CD4-positive, alpha-beta T cell treated with Interleukin-10 for 1 hour (primary cell): ENCODE measurements at places on chromosomes 12 and 14.

GRCh38 chr12:22283006-22283506 is 51.5 kb downstream of the ST8SIA1 start:
- DNase-seq: no peak

DNA sequence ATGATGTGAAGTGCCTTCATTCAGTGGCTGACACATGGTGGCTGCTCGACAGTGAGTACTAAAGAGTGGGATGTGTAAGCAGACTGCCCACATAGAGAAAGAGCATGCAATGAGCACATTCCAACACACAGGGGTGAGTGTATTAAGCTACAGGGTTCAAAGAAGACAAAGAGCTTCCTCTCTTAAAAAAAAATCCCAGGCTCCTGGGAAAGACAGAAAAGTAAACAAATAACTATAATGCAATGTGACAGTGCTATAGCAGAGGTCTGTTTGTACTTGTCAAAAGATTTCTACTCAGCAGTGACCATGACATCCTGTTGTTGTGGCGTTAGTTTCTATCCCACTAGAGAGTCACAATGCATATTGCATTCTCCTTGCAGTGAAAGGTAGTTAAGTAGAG is 12.4 kb upstream of the PCNX1 start:
- DNase-seq: no peak

- no peak for DNase-seq
These were observed 168.2 kb downstream of the ZFP36L1 start for GRCh38 chr14:68624541-68625220.

DNA sequence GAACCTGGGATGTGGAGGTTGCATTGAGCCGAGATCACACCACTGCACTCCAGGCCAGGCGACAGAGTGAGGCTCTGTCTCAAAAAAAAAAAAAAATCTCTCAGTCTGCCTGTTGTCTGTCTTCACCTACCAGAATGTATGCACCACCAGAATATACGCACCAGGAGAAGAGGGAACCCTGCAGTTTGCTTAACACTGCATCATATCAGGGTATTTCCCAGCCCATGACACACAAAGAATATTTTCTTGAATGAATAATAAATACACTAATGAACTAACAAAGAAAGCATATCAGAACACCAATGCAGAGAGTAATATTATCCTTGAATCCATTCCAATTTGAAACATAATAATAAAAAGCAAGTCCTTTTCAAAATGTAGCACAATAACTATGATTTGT is 44.2 kb upstream of the FOXN3 start:
- DNase-seq: no peak

DNA sequence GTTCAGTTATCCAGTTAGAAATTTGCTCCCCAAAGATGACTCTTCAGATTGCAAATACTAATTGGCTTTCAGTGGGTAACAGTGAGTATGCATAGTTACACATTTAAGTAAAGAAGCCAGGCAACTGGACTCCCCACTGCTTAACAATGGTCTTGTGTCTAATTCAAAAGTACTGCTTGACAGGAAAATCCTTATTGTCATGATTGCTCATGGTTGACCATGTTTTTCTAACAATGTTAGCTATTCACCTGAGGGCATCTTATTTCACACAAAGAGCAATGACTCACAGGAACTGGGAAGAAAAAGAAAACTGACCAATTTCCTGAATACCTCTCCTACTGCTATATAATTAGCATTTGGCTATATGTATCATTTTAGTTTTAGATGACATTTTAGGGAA is 33.7 kb upstream of the ALG10B start:
- no peak for DNase-seq

DNA sequence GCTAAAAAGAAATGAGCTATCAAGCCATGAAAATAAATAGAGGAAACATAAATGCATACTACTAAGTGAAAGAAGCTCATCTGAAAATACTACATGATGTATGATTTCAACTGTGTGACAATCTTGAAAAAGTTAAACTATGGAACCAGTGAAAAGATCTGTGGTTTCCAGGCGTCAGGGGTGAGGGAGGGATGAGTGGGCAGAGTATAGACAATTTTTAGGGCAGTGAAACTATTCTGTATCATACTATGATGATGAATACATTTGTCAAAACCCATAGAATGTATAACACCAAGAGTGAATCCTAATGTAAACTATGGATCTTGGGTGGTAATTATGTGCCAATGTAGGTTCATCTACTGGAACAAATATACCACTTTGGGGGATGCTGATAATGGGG is 21.3 kb downstream of the SPX start:
- DNase-seq: no peak

GRCh38 chr12:40616383-40616915 is 75.8 kb upstream of the CNTN1 start:
- DNase-seq: no peak

DNA sequence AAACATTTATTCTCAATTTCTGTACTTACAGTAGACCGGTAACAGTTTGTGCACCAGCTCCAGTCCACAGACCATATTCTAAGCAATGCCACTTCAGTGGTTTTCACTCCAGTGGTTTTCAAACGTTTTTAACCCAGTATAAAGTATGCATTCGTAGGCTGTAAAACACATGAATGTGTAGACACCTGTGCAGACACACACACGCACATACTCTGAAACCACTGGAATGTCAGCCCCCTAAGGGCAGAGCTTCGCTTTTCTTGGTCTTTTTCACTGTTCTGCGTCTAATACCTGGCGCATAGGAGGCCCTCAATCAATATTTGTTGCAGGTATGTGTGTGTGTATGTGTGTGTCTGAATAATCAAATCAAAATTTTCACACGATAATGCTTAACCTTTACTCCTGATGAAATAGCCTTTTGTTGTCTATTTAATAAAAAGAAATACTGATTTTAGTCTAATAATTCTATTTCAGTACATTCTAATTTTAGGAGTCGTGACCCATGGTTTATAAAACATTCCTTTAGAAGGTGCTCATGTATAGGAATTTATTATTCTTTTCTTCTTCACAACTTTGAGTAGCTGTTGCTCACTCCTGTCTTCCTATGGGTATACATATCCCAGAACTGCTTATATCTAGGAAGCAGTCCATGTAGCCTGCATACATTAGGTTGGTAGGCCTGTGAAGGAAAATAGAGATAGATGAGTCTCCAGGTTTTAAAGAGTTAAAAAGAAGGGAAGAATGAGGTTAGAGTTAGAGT is 73.6 kb upstream of the REP15 start:
- DNase-seq: no peak

GRCh38 chr12:26746121-26746714 is 86.8 kb downstream of the ITPR2 start:
- DNase-seq: no peak

DNA sequence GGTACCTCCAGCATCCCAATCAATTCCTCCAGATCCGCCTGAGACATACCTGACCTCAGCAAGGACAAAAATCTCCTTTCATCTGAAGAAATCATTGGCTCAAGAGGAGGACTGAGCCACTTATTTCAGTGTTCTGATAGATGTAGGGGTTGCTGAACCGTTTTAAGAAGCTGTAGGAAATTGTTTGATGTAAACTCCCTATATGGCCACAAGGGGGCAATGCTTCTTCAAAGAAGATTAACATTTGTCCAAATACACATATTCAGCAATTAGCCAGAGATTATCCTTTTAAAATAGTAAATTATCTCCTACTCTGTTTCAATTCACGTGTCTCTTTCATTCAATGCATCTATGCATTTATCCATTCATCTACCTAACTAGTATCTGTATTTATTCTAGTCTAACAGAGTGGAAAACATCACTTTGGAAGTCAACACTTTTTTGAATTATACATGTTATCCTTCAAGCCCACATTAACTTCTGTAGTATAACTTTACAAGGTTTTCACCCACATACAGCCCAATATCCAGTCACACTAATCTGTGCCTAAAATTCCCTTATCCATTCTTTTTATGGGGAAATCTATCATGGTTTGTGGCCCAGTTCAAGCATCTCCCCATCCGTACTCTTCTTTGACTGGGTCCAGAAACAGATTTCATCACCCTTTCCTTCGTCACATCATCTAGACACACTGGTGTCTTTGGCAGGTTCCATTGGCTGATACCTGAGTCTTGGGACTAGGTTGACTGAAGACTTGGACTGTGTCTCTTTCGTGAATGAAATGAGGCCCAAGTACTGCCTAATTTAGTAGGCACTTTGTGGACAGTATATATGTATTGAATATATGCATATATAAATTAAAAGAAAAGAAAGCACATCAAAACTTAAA is 411.0 kb upstream of the OR4E1 start:
- peak; percentile 63 for DNase-seq

DNA sequence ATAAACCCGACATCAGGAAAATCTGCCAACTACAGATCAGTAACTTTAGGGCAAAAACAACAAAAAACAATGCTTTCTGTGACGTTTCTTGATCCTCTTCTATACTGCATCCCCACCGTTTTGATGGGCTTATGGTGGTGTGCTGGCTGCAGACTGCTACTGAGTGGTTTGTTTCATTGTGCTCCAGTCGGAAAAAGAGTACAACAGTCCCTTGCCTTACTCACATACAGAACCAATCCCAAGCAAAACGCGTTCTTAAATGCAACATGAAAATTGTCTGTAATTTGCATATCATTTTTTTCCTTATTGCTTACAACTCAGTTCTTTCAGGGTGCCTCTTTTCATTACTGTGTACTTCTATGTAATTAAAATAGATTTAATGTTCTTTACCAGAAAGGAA is 2.3 kb downstream of the ETV6 start:
- peak; percentile 14 for DNase-seq

DNA sequence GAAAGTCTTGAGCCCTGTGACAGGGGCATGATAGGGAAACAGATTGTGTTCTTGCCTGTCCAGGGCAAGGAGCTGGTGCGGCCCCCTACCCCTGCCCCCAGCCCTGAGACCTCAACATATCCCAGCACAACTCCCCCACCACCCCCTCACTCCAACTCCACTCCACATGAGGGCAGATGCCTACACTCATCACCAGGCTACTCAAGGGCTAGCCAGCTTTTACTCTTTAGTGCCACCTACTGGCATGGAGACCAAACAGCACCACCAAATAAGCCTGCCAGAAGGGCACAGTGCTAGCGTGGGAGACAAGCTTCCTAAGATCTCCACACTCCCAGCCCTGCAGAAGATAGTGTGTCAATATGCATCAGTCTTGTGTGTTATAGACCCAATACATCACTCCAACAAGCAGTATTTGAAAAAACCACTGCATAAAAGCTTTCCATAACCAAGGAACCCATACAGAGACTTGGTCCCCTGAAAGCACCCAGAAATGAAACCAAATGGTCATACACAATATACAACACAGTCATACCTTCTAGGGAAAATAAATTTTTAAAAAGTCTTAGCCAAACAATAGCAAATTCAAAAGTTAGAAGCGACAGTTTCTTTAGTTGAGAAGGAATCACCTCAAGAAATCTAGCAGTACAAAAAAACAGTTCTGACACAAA is 154.4 kb downstream of the KCNK10 start:
- DNase-seq: peak; percentile 75

DNA sequence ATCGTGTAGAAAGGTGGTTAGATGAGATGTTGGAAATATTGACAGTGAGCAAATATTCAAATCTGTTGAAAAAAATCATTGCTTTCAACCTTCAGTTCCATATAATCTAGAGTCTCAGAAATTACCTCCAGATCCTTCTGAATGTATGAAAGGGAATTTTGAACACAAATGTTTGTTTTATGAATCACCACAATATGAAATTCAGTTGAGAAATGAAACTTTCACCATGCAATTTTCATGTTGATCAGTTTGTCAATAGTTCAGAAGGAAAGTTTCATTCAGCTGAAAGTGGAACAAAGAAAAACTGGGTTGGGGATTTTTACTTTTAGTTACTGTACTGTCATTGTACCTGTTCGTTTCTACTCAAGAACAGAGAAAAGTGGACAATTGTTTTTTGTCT is 953.6 kb downstream of the SLC6A15 start:
- no peak for DNase-seq

DNA sequence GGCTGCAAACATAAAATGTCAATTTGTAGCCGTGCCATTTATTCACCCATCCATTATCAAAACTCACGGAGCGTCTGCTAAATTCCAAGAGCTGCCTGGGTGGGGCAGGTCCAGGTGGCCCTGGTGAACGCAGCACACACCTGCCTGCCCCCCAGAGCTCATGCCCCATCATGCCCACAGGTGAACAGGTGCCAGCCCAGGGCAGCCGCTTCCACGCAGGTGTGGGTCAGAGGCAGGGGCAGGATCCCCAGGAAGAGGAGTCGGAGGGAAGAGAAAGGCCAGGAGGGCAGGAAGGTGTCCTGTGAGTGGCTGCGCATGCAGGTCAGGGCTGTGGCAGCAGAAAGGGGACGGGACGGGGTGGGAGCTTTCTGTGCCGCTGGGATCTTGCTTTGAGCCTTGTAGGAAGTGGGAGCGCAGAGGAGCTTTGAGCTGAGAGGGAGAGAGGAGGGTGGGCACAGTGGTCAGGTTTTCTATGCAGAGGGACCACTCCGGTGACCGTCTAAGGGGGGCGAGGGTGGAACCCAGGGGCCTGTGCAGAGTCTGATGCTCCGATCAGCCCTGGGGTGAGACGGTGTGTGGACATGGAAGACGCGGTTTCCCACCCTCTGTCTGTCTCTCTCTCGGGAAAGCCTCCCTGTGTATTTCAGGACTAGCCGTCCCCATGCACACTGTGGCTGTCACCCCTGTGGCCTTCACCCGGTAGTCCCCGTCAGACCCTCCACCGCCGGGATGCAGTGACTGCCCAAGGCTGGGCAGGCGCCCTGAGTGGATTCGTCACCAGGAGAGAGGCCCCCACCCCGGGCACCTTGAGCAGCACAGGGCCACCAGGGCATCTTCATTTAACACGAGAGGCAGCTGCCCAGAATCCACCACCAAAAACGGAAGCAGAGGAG is 26.7 kb downstream of the GALNT9 start:
- no peak for DNase-seq

DNA sequence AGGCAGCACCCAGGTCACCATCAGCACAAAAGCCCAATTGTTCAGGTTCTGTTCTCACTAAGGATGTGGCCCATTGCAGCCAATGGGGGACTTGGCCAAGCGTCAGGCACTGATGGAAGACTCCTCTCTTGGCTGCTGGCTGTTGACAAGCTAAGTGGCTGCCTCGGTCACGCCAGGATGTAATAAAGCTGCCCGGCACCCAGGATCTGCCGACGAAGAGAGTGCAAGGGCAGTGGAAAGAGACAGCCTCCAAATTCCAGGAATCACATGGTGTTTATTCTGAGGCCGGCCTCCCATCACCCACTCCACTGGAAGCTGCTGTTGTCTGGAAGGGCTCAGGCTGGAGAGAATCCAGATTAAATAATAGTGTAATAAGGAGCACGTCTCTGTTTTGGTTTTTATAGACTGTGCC is 451.8 kb upstream of the TBX3 start:
- no peak for DNase-seq

GRCh38 chr12:67892259-67893021 is 96.8 kb upstream of the IFNG-AS1 start:
- no peak for DNase-seq

GRCh38 chr12:78181544-78182162 is 351.0 kb downstream of the NAV3 start:
- DNase-seq: no peak

- DNase-seq: peak; percentile 43
These were observed 77.2 kb upstream of the DCD start for GRCh38 chr12:54725233-54725843.
